ENCODE measurements at places on chromosomes 2 and 18.

DNA sequence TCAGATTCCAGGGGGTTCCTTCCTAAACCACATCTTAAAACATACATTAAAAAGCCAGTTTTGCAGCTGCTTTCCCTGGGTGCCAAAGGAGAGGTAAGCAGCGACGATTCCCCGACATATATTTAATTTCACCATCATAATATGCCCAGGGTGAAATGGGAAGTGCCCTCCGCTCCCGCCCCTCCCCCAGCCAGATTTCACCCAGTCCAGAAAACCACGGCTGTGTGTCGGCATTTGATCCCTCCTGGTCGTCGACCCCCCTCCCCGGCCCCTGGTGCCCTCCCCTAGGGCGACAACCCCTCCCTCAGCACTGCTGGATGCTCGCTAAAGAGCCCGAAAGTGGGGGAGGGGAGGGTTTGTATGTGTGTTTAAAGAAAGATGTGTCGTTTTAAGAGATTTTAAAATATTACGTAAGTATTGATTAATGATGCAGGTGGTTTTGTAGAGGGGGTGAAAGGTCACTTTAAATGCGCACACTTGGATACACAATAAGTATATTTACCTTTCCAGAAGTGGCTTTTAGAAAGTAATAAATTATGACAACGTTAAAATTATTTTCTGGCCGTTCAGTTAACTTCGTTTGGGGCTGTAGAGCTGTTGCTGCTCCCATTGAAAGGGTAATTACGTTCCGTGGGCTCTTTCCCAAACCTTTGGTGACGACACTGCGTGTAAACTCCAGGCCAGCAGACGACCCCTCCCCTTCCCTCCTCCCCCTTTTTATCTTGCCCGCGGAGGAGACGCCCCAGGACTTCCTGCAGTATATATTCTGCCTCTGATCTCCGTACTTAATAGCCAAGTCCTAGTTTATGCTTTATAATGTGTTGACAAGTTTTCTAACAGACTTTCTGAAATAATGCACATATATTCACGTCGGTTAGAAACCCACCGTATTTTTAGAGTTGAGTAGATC, 3.4 kb upstream of the BCL11A start:
- no peak for DNase-seq

- DNase-seq: no peak
These were observed 162.1 kb downstream of the ARL4C start for GRCh38 chr2:234334756-234335155.

- no peak for DNase-seq
These were observed 908.5 kb upstream of the CNTNAP5 start for GRCh38 chr2:123116595-123116994.

- DNase-seq: peak; percentile 11
These were observed 55.5 kb upstream of the ANKRD62 start for GRCh38 chr18:12038082-12038638.

DNA sequence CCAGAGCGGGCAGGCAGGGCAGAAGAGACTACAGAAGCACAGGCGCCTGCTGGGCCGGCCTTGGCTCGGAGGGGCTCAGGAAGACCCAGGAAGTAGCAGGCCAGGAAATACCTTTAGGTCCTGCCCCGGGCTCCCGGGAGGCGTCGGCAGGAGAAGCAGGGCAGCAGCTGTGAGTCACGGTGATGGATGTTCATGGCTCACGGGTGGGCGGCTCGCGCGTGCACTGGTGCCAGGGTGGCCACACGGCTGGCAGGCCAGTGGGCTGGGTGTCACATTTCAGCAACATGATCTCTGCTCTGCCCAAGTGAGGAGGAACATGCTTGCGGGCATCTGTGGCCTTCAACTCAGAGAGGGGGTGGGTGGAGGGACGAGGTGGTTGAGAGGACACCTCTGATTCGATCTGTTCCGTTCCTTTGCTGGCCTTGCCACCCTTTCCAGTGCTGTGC, 139.3 kb downstream of the KLHL29 start:
- no peak for DNase-seq

GRCh38 chr2:237137626-237138323, 52.1 kb downstream of the COPS8 start:
- DNase-seq: no peak

Measured in stimulated activated CD8-positive, alpha-beta memory T cell treated with anti-CD3 and anti-CD28 coated beads, Interleukin-2, amount 100 ng/mL, for 48 hours (primary cell).